ENCODE measurements at places on chromosomes 5 and 9.
A peak's percentile ranks its signal among the peaks of the same experiment; 100 is the strongest.

DNA sequence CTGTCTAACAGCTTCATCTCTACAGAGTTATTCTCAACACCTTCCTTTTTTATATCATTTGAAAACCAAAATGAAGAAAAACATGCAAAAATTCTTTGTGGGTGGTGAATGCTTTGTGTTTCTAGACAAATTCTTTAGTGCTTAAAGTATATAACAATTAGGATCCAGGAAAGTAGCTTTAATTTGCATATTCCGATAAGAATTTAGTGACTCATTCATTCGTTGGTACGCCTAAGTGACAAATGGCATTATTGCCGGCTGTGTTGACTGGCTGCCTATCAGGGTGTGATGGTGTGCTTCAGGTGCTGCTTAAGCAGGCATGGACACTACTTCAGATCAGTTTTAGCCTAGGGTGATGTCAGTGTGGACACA is 35.2 kb downstream of the LMNB1 start:
- H3K4me1 ChIP-seq, result no peaks in the 10 kb centered on the region
- H3K36me3 ChIP-seq, result peaks cover 10% of the 10 kb centered on the region
- no peak overlapping the region for H3K27ac ChIP-seq
- DNase-seq, result no peak
- H3K4me3 ChIP-seq, result no peak overlapping the region

DNA sequence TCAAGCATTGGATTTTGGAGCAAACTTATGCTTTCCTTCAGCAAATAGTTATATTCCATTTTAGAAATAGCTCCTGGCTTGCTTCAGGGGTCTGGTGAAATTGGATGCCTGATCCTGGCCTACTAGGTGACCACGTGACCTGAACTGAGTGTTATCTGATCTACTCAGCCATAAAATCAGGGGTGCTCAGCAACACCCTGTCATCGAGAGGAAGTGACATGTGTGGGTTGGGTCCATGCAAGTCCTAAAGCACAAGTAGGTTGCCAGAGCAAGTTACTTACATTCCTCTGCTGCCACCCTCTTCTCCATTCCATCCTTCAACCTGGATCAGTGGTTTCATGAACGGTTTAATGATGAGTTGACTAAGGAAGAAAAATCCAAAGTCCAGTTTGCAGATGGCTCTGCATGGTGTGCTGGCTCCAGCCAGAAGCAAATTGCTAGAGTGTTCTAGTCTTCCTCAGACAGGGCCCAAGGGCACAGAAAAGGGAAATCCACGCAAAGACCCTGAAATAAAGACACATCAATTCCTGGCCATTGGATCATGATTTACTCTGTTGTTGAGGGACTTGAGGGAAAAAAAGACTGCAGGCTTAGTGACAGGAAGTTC is 2.8 kb upstream of the FAM193B start:
- H3K4me3 ChIP-seq, result no peak overlapping the region
- no peak overlapping the region for H3K27ac ChIP-seq
- no peak for DNase-seq
- peaks cover 26% of the 10 kb centered on the region for H3K4me1 ChIP-seq
- H3K36me3 ChIP-seq, result peaks cover 4% of the 10 kb centered on the region

DNA sequence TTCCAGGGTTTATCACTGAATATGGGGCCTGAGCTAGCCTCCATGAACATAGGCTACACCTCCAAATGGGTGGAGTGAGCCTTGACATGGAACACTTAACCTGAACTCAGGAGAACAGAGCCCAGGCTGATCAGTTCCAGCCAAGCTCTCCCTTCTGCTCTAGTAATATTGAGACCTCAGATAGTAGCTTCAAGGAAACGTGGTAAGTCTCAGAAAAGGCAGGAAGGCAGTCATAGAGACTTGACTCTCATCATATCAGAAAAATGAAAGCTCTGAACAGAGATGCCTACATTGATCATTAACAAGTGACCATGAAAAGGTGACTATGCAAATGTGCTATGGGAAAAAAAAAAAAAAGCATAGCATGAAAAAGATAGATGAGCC is 40.5 kb upstream of the MYO10 start:
- no peak for DNase-seq
- H3K4me1 ChIP-seq, result no peaks in the 10 kb centered on the region
- no peak overlapping the region for H3K27ac ChIP-seq
- no peaks in the 10 kb centered on the region for H3K36me3 ChIP-seq

- H3K27ac ChIP-seq, result no peak overlapping the region
- no peak overlapping the region for H3K4me3 ChIP-seq
- H3K36me3 ChIP-seq, result no peaks in the 10 kb centered on the region
- no peak for DNase-seq
Measured at GRCh38 chr5:107957051-107957450, 286.3 kb upstream of the EFNA5 start.

DNA sequence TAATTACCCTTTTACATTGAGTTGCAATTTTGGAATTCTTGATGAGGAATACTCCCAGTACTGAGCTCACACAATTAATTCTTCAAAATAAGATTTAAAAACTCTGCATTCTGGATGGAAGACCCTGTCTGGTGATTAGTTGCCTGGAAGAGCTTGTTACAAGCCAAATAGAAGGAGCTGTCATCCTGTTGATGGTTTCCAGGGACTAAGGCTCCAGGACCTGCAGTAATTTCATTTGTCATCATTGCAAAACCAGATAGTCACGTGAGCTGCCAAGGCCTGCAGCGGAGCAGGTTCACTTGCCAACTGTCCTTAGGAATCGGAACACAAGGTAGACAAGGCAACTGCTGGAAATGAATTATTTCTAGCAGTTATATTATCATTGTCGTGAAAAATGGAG is 597.7 kb downstream of the CCDC171 start:
- H3K36me3 ChIP-seq, result no peaks in the 10 kb centered on the region
- peaks cover 10% of the 10 kb centered on the region for H3K4me1 ChIP-seq
- H3K27ac ChIP-seq, result no peak overlapping the region
- H3K4me3 ChIP-seq, result no peak overlapping the region
- peaks cover 14% of the 10 kb centered on the region for H3K27me3 ChIP-seq

DNA sequence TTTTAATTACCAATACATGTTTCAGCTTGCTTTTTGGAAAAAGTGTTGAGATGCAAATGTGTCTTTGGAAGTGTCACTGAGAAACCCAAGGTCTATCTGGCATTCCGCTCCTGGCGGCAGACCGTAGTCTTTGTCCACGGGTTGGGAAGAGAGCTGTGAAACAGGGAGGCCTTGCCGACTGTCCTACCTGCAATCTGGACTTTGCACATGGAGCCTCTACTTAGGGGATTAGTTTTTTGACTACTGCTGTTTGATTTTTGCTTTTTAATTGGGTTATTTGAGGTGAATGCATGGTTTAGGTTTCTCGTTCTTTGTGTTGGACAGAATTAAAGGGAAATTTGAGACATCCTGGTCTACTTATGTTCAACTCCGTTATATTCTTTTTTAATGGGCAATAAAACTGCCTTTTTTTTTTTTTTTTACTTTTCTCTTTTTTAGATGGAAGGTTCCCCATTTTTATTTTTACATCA is 25.7 kb downstream of the TRIO start:
- no peaks in the 10 kb centered on the region for H3K36me3 ChIP-seq
- H3K4me3 ChIP-seq, result no peak overlapping the region
- no peak for DNase-seq
- peaks cover 5% of the 10 kb centered on the region for H3K4me1 ChIP-seq
- H3K27ac ChIP-seq, result no peak overlapping the region

DNA sequence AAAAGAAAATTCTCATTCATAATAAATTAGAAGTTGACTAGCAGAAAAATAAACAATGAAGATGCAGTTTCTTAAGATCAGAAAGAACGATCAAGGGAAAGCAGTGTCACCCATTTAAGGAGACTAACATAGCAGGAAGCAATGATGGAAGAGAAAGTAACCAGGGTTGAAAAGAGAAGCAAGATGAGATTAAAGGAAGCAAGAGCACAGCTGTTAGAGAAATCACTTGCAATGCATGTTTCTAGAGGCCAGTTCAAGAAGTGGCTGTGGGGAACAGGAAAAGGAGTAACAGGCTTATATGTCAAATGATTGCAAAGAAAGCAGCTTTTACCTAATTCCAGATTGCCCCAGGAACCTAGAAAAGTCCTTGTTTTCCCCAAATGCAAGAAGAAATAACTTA is 46.8 kb upstream of the SLC1A1 start:
- DNase-seq, result no peak
- no peak overlapping the region for H3K4me3 ChIP-seq
- no peaks in the 10 kb centered on the region for H3K36me3 ChIP-seq
- no peaks in the 10 kb centered on the region for H3K27me3 ChIP-seq
- no peaks in the 10 kb centered on the region for H3K4me1 ChIP-seq
- H3K27ac ChIP-seq, result no peak overlapping the region

DNA sequence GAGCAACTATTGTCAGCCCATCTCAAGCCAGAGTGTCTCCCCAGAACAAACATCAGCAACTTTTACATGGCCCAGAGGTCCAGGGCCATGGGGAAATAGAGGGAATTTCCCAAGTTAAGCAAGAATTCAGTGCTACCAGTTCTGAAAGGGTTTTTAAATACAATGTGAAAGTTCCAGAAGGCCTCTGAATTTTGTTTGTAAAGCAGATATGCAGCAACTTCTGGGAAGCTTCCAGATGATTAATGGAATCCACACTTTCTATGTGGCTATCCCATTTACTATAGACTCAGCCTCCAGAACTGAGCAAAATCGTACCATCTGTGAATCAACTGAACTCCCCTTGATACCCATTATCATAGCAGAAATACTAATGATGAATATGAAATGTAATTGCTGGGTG is 93.8 kb downstream of the FEM1C start:
- H3K27me3 ChIP-seq, result no peaks in the 10 kb centered on the region
- peak overlapping the region; percentile 29 for H3K27ac ChIP-seq
- H3K36me3 ChIP-seq, result no peaks in the 10 kb centered on the region
- no peaks in the 10 kb centered on the region for H3K4me1 ChIP-seq

- no peak for DNase-seq
- no peak overlapping the region for H3K27ac ChIP-seq
- no peaks in the 10 kb centered on the region for H3K4me1 ChIP-seq
- no peaks in the 10 kb centered on the region for H3K36me3 ChIP-seq
- H3K4me3 ChIP-seq, result no peak overlapping the region
Measured at GRCh38 chr5:108505608-108506007, 123.7 kb upstream of the FBXL17 start.

DNA sequence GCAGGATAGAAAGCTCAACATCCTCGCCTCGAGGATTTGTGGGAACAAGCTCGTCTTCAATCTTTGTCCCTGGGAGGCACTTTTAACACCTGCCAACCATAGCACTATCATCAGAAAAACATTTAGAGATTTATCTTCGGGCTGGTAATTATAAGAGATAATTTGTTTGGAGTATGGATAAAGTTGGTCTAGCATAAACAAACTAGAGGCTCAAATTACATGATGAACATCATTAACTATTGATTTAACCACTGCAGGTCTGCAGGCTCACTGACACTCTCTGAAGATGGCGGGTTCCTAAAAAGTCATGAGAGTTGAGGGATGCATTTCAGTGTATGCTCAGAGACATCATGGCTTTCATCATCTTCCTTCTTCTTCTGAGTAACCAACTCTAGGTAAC is 25.8 kb upstream of the PCA3 start:
- no peak for DNase-seq
- H3K36me3 ChIP-seq, result no peaks in the 10 kb centered on the region
- H3K4me3 ChIP-seq, result no peak overlapping the region
- H3K27me3 ChIP-seq, result no peaks in the 10 kb centered on the region
- no peak overlapping the region for H3K27ac ChIP-seq

- H3K27me3 ChIP-seq, result no peaks in the 10 kb centered on the region
- peaks cover 5% of the 10 kb centered on the region for H3K4me1 ChIP-seq
- no peak overlapping the region for H3K27ac ChIP-seq
- H3K36me3 ChIP-seq, result no peaks in the 10 kb centered on the region
Measured at GRCh38 chr5:179432547-179432946, 87.3 kb upstream of the ADAMTS2 start.

GRCh38 chr5:32690153-32690552 is 21.0 kb upstream of the NPR3 start:
- no peaks in the 10 kb centered on the region for H3K4me1 ChIP-seq
- H3K27me3 ChIP-seq, result no peaks in the 10 kb centered on the region
- no peak overlapping the region for H3K27ac ChIP-seq
- H3K4me3 ChIP-seq, result no peak overlapping the region
- H3K36me3 ChIP-seq, result no peaks in the 10 kb centered on the region

- no peak overlapping the region for H3K27ac ChIP-seq
- no peak overlapping the region for H3K4me3 ChIP-seq
- H3K36me3 ChIP-seq, result no peaks in the 10 kb centered on the region
- H3K27me3 ChIP-seq, result no peaks in the 10 kb centered on the region
- H3K4me1 ChIP-seq, result peaks cover 4% of the 10 kb centered on the region
Measured at GRCh38 chr5:167923396-167923795, 368.0 kb upstream of the WWC1 start.

DNA sequence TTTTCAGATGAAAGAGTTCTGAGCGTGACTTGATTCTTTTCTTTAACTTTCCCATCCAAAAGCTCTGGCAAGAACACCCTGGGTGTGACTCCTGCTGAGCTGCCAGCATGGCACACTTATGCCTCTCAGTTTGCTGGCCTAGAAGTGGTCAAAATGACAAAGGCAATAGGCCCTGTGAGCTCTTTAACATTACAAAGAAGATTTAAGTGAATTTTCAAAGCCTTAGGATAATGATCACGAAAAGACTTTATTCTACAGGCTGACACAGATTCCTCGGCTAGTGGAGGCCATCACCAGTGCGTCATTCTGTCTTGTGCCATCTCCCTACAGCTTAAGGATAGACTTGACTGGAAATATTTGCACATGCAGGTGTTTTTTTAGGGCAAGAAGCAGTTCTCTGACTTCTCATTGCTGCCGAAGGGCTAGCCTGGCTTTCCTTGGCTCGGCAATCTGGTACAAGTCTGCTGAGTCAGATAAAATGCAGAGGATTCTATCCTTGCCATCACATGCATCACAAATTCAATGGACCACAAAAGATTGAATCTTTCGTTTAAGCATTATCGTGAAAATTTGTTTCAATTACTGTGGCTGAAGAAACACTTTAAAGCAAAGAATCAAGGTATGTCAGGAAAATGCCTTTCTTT is 311.5 kb downstream of the COX7C start:
- H3K27ac ChIP-seq, result no peak overlapping the region
- H3K27me3 ChIP-seq, result no peaks in the 10 kb centered on the region
- H3K4me1 ChIP-seq, result no peaks in the 10 kb centered on the region
- H3K4me3 ChIP-seq, result no peak overlapping the region

DNA sequence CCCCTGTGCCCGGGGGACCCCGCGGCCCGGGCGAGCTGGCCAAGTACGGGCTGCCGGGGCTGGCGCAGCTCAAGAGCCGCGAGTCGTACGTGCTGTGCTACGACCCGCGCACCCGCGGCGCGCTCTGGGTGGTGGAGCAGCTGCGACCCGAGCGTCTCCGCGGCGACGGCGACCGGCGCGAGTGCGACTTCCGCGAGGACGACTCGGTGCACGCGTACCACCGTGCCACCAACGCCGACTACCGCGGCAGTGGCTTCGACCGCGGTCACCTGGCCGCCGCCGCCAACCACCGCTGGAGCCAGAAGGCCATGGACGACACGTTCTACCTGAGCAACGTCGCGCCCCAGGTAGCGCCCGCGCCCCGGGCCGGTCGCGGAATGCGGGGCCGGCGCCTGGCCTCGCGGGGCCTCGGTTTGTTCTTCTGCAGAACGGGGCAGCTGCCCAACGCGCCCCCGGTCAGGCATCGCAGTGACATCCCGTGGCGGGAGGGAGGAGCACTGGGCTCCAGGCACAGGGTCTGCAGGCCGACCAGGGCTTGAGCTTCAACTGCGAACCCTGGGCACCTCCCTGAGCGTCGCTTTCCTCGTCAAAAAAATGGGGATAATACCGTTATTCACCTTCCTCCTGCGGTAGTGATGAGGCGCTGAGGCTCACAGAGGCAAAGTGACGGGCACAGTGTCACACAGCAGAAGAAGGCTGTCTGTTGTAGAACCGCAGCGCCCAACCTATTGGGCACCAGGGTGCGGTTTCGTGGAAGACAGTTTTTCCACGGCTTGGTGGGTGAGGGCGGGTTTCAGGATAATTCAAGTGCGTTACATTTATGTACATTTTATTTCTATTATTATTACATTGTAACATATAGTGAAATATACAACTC is 777 bp downstream of the ENDOG start:
- peak overlapping the region; percentile 31 for H3K4me3 ChIP-seq
- no peaks in the 10 kb centered on the region for H3K27me3 ChIP-seq
- peaks cover 43% of the 10 kb centered on the region for H3K36me3 ChIP-seq
- H3K27ac ChIP-seq, result no peak overlapping the region
- peak; percentile 19 for DNase-seq
- peaks cover 26% of the 10 kb centered on the region for H3K4me1 ChIP-seq

Data from spinal cord (tissue), 10 donors.